Memory B cell (primary cell): ENCODE measurements at places on chromosomes 1 and 21.

DNA sequence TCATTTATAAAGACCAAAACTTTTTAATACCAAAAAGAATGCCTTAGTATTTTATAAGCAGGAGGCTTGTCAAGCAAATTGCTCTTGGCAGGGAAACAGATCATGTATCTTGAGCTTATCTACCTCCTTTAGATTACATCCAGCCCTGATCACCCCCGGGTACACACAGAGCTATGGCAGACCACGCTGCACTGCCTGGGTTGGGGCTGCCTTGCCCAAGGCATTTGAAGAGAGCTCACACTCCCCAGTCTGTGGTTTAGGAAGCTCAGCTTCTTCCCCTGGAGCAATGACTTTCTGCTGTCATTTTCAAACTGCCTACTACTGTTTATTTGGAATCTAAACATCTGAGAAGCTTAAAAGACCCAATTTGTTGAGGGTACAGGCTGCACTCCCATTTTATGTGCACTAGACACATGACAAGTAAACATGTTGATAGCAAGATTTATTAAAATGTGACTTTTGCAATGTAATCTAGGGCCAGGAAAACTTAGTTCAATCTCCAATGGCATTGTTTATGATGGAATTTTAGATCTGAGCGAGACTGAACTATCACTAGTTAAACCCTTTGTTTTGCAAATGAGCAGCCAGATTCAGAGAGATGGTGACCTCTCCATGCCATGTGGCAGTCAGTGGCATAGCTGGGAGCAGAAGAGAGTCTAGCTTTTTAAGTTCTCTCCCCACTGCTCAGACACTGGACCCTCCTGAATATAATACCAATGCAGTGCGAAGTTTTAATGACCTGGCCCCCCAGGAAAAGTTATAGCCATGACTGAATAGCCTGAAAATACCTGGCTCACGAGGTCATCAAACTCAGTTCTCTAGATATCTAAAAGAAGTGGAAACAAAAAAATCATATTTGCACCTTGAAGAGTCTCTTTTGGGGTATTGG lies 214.9 kb downstream of the HLX start:
- no peak for DNase-seq

- no peak for DNase-seq
Observed at GRCh38 chr1:143625886-143626285, 345.9 kb downstream of the FAM72C start.

DNA sequence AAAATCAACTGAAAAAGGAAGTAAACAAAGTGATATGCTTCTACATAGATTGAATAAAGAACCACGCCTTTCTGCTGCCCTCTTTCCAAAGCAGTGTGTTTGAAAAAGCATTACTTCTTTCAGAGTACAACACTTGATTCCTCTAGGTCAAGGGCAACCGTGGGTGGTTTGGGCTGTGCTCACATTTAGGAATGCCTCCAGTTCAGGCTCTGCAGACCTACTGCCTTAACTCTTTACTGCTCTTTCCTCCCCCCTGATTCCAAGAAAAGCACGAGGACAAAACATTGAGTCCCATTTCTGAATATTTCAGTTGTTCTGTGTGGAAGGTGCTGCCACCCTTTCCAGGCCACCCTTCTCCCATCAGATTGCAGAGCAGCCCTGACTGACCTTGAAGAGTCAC lies 45.2 kb downstream of the ADAMTS1 start:
- no peak for DNase-seq

GRCh38 chr21:29104239-29104708 lies 26.2 kb upstream of the MAP3K7CL start:
- DNase-seq = no peak

GRCh38 chr1:93678946-93679480 lies 2.6 kb downstream of the BCAR3 start:
- DNase-seq = no peak

DNA sequence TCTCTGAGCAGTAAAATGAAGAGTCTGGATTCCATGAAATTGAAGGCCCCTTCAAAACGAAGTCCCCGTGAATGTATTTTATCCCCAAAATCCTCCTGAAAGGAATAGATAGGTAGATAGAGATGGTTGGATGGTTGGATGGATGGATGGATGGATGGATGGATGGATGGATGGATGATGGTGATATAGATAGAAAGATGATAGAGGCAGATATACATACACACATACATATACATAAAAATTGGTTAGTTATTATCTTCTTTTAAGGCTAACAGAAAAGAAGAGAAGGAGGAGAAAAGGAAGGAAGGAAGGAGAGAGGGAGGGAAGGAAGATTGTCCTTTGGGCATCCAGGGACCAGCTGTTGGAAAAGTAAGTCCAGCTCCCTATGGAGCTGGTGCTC lies 63.1 kb downstream of the SYF2 start:
- no peak for DNase-seq

DNA sequence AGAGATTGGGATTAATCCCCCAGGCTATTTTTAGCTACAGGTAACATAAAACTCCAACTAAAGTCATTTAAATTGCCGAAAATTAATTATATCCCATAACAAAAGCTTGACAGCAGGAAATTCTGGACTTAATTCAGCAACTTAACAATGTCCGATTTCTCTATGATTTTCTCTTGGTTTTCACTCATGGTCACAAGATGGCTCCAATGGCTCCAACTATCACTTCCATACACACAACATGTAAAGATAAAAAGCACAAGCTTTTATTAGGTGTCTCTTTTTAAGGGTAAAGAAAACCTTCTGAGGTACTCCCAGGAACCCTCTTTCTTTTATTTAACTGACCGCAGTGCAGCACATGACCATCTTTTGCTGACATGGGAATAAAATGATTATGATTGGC lies 363.5 kb upstream of the PTBP2 start:
- DNase-seq = no peak
